ENCODE measurements at places on chromosomes 5 and 9.

DNA sequence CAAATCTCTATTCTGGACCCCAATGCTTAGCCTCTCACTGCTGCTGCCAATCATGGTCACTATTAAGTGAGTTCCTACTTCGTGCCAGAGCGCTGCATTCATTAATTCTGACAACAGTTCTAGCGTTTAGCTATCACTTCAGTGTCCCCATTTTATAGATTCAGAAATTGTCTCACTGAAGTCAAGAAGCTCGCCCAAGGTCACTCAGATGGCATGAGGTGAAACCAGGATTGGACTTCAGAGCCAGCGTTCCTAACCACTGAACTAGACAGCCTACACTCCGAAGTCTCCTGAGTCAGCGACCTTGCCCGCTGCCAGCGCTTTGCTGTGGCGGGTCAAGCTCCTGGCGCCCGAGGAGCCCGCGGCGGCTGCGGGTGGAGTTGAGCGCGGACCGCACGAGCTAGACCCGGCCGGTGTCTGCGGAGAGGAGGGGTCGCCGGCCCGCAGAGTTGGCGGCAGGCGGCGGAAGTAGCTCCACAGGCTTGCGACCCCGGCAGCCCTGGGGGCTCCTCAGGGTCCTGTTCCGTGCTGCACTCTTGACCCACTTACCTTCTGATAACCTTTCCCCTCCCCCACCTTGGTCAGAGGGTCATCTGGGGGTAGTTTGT is 2.1 kb upstream of the GABRB2 start:
- H3K27ac ChIP-seq, result no peak overlapping the region
- H3K36me3 ChIP-seq, result peaks cover 2% of the 10 kb centered on the region
- H3K4me3 ChIP-seq, result no peak overlapping the region
- no peak for DNase-seq
- peaks cover 49% of the 10 kb centered on the region for H3K27me3 ChIP-seq

DNA sequence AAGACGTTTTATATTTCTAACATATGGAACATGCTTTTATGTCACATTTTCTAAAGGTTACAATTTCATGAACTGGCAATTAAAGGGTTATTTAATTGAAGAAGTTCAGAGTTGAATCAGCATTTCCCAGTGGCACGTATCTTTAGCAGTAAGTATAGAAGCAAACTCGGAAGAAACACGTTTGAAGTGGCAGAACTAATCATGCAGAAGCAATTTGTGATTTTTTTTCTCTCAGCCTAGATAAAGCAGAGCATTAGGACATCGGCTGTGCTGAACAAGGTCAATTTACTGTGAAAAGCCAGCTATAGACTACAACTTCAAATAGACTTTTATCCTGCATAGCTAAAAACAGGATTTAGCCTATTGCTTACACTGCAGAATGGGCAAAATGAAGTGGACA is 104.7 kb downstream of the ISL1 start:
- no peaks in the 10 kb centered on the region for H3K36me3 ChIP-seq
- no peak for DNase-seq
- H3K4me1 ChIP-seq, result no peaks in the 10 kb centered on the region
- H3K27me3 ChIP-seq, result no peaks in the 10 kb centered on the region
- no peak overlapping the region for H3K27ac ChIP-seq
- H3K4me3 ChIP-seq, result no peak overlapping the region

- H3K36me3 ChIP-seq, result peaks cover 9% of the 10 kb centered on the region
Measured at GRCh38 chr5:154276973-154277331, 86.4 kb downstream of the GALNT10 start.

- H3K36me3 ChIP-seq, result no peaks in the 10 kb centered on the region
- H3K27ac ChIP-seq, result no peak overlapping the region
- no peak for DNase-seq
- peaks cover 2% of the 10 kb centered on the region for H3K27me3 ChIP-seq
- H3K4me3 ChIP-seq, result no peak overlapping the region
Measured at GRCh38 chr5:172549696-172550095, 91.4 kb upstream of the NEURL1B start.

GRCh38 chr5:135030123-135030955 is 3.7 kb downstream of the PITX1 start:
- peaks cover 33% of the 10 kb centered on the region for H3K4me1 ChIP-seq
- H3K27ac ChIP-seq, result no peak overlapping the region
- peaks cover 10% of the 10 kb centered on the region for H3K36me3 ChIP-seq
- H3K4me3 ChIP-seq, result peak overlapping the region; percentile 42
- peaks cover 76% of the 10 kb centered on the region for H3K27me3 ChIP-seq

GRCh38 chr5:57711471-57711870 is 228.9 kb upstream of the ACTBL2 start:
- H3K27me3 ChIP-seq, result no peaks in the 10 kb centered on the region
- H3K27ac ChIP-seq, result no peak overlapping the region
- H3K4me1 ChIP-seq, result no peaks in the 10 kb centered on the region
- no peaks in the 10 kb centered on the region for H3K36me3 ChIP-seq
- DNase-seq, result no peak
- H3K4me3 ChIP-seq, result no peak overlapping the region

DNA sequence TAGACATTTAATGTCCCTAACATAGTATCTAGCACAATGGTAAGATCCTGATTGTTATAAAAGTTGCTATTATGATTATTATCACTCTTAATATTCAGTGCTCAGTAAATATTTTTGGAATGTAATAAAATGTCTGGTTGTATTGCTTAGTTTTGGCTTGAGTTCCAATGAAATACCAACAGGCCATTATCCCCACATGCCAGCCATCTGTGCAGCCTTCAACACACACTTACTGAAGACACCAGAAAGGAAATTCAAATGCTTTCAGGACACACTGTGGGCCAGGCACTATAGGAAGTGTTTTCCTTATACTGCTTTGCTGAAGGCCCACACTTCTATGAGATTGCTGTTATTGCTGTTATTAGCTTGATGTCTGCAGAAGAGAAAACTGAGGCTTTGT is 157.5 kb downstream of the TRIM32 start:
- no peaks in the 10 kb centered on the region for H3K27me3 ChIP-seq
- no peak for DNase-seq
- no peaks in the 10 kb centered on the region for H3K36me3 ChIP-seq

GRCh38 chr5:27217155-27217956 is 179.0 kb upstream of the CDH9 start:
- H3K27me3 ChIP-seq, result no peaks in the 10 kb centered on the region
- H3K27ac ChIP-seq, result no peak overlapping the region
- no peaks in the 10 kb centered on the region for H3K4me1 ChIP-seq
- DNase-seq, result no peak

- peaks cover 20% of the 10 kb centered on the region for H3K4me1 ChIP-seq
- no peak overlapping the region for H3K4me3 ChIP-seq
- no peak overlapping the region for H3K27ac ChIP-seq
- peaks cover 46% of the 10 kb centered on the region for H3K36me3 ChIP-seq
Measured at GRCh38 chr9:93007529-93008058, 50.9 kb upstream of the SUSD3 start.

GRCh38 chr9:123378025-123378424 is 22.0 kb downstream of the CRB2 start:
- H3K4me1 ChIP-seq, result no peaks in the 10 kb centered on the region
- H3K27me3 ChIP-seq, result peaks cover 22% of the 10 kb centered on the region
- no peak overlapping the region for H3K27ac ChIP-seq
- H3K4me3 ChIP-seq, result no peak overlapping the region

DNA sequence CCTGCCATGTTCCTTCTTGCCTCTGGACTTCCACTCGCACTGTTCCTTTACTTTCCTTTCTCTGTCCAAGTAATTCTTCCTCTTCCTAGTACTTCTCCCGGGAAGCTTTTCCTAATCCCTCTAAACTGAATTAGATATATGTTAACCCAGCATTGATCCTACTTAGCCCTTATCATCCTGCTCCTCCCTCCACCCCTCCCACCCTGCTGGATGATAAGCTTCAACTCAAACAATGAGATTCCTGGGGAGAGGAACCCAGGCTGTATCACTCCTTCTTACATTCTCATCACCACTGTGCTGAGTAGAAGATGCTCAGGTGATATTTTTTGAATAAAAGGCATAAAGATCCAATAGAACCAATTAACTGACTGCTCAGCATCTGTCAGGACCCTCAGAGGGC is 45.7 kb downstream of the CDK5RAP2 start:
- no peaks in the 10 kb centered on the region for H3K4me1 ChIP-seq
- peaks cover 43% of the 10 kb centered on the region for H3K36me3 ChIP-seq
- H3K27me3 ChIP-seq, result no peaks in the 10 kb centered on the region
- no peak overlapping the region for H3K27ac ChIP-seq
- DNase-seq, result no peak
- H3K4me3 ChIP-seq, result no peak overlapping the region

- peaks cover 11% of the 10 kb centered on the region for H3K4me1 ChIP-seq
- H3K4me3 ChIP-seq, result no peak overlapping the region
- peak; percentile 65 for DNase-seq
- H3K27ac ChIP-seq, result peak overlapping the region; percentile 29
- H3K27me3 ChIP-seq, result peaks cover 88% of the 10 kb centered on the region
Measured at GRCh38 chr5:79020861-79021561, 35.9 kb upstream of the ARSB start.

DNA sequence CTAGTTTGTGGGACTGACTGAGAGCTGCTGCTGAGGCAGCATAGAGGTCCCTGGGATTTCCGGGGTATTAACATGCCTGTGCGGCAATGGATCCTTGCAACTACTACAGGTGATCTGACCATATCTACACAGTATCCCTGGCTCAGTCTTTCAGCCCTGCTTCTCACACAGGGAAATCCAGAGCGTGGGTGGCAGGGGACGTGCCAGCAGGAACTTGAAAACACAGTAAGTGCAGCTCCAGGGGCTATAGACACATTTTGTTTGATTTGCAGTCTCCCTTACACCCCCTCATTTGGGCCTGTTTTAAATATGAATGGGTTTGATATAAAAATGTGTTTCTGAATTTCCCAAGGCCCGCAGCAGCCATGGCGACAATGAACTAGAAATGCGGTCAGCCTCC is 209.5 kb downstream of the DCP2 start:
- DNase-seq, result no peak
- no peak overlapping the region for H3K4me3 ChIP-seq
- H3K27me3 ChIP-seq, result peaks cover 5% of the 10 kb centered on the region
- peaks cover 6% of the 10 kb centered on the region for H3K4me1 ChIP-seq
- no peak overlapping the region for H3K27ac ChIP-seq
- H3K36me3 ChIP-seq, result no peaks in the 10 kb centered on the region

Measured in activated CD8-positive, alpha-beta memory T cell treated with anti-CD3 and anti-CD28 coated beads, Interleukin-2, amount 10 ng/mL, durations not matched to agents 7 days and 5 days (primary cell).